NCI-H2081 (cell line): ENCODE measurements at places on chromosomes 3 and 15.
A peak's percentile ranks its signal among the peaks of the same experiment; 100 is the strongest.

- no peak for DNase-seq
These were observed 9.9 kb downstream of the GLYCTK start for GRCh38 chr3:52297242-52298148.

- DNase-seq = no peak
These were observed 10.4 kb upstream of the KLF13 start for GRCh38 chr15:31316135-31316795.

DNA sequence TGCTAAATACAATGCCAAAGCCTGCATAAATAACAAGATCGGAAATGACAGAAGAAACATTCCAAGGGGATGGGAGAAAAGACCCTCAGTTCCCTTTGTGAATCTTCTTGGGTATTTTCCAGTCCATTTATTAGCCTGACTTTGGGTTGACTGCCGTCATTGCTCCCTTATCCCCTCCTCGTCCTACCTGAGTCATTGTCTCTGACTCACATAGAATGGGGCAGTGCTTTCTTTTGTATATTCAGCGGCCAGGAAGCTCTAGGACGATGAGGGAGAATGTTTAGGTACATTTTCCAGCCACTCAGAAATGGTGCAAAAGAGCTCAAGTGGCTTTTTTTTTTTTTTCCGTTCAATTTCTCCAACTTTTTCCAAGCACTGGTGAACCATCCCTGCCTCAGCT lies 71.6 kb downstream of the KAT2B start:
- no peak for DNase-seq

GRCh38 chr3:112744106-112744505 lies 102.6 kb downstream of the CD200R1L start:
- DNase-seq = no peak

- DNase-seq = no peak
These were observed 15.6 kb upstream of the CTXND1 start for GRCh38 chr15:80267658-80268057.

DNA sequence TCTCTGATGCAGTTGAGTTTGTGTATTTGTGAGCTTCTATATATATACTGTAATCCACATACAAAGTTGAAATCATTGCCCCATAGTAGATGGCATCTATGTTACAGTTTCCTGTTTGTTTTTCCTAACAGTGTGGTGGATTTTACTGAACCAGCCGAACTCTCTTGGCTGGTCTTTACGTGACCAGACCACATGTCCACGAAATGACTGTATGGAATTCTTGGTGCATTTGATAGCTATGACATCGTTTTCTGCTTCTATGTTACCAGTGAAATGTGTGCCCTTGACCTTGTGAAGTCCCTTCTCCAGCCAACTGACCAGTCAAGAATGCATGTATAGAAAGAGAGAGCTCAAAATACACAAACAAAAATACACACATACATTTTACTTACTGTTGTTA lies 1.8 kb downstream of the KCNMB2 start:
- DNase-seq = peak; percentile 36

DNA sequence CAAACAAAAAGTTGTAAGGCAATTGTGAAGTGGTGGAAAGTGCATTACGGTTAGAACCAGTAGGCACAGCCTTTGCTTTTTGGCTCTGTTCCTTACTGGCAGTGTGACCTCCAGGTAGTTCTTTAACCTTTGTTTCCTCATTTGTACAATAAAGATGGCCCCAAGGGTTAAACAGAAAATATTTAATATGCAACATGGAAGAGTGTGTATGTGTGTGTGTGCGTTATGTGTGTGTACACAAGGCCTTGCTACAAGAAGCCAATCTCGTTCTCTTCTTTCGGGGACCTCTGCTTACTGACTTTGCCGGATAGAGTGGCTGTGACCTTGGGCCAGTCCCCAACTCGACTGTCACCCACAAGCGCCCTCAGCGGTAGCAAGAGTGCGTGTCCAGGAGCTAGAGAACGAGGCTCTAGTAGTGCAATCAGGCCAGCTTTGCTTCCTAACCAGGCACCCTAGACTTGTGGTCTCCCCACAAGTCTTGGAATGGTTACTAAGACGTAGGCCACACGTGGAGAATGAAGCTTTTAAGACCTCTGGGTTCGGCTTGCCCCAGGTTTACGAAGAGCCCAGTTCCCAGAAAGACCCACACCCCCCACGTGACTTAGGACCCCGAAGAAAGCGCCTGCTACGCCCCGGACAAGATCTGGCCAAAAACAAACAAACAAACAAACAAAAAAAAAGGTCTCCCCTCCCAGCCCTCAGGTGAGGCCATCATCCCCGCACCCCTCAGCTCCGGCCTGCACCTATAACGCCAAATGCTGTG lies 593 bp downstream of the CIAO2A start:
- no peak for DNase-seq

DNA sequence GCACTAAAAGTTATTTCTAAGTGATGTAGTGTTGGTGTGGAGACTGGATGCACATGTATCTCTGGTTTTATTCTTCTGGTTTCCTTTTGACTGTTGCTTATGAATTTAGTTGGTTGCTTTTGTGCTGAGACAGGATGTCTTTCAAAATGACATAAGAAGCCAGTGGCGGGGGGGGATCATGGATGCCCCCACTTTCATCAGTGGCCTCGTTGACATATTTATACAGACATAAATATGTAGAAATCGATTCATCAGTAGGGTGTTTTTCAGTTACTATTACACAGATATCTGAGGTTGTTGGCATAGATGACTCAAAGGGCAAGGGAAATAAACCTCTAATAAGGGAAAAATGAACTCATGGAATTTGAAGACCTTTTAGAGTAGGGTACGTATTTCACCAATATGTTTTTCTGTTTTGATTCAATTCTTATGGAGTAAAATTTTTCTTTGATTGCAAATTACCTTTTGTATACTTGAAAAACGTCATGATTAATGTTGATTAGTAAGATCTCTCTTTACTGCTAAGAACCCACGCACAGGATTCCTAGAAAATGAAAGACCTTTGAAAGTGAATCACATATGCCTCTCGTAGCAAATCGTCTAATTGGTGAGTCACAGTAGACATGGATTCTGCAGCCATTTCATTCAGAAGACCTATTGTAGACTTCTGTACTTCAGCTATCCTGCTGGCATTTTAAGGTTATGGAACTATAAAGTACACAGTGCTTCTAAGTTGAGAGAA lies 97.4 kb upstream of the RBMS3 start:
- no peak for DNase-seq

DNA sequence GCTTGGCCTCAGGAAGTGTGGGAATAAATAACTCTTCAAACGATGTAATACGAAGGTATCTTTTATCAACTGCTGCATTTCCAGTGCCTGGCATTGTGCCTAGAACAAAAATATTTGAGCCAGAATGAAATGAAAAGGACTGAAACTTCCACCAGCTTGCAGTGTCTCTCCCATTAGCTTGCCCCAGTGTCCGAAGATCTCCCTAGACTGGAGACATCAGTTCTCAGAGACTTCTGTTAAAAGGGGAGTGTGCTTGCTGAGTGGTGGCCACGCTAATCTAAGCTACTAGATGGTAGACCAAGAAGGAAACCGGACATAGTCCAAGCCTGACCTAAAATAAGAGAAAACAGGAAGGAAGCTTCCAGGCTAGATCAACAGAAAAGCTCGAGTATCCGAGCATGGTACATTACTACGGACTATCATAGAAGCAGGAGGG lies 28.6 kb downstream of the KCNAB1 start:
- no peak for DNase-seq

DNA sequence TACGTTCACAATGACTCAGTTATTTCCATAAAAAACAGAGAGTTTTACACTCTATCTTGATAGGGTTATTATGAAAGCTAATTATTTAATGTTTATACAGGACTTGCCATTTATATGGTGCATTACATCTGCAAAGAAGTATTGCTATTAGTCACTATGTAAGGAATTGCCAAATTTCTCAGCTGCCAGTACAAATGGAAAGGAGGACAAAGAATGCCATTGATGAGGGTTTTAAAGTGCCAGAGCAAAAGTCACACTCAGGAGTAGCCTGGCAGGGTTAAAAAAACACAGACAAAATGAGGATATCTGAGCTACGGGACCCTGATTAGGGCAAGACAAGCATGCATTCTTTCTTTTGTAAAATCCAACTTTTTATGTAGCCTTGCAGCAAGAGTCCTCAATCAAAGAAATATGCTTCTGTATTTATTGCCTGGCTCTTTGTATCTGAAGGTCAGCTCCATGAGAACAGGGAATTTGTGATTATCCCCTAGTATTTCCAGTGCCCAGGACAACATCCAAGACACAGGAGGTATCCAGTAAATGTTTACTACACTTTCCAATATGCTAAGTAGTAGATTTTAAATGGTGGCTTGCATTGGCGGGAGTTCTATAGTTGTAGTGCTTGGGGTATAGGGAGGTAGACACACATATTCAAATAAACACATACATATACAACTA lies 1013.6 kb downstream of the ROBO1 start:
- DNase-seq = no peak

- no peak for DNase-seq
These were observed 687.4 kb downstream of the EDEM1 start for GRCh38 chr3:5874931-5875341.

DNA sequence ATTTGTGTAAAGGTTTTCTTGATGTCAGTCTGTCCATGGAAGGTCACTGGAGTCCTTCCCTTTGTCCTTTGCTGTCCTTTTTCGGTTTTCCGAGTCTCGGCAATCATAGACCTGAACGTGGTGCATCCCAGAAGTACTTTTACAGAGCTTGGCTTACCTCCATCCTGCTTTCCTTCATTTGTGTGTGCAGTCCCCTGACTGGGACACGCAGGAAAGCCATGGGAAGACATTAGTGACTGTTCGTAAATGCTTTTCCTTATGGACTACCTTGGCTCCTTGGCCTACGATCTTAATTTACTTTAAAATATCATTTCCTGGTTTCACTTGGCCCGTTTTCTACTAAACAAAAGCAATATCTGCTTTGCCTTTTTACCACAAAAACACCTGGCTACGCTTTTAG lies 328.4 kb upstream of the RARB start:
- DNase-seq = no peak

DNA sequence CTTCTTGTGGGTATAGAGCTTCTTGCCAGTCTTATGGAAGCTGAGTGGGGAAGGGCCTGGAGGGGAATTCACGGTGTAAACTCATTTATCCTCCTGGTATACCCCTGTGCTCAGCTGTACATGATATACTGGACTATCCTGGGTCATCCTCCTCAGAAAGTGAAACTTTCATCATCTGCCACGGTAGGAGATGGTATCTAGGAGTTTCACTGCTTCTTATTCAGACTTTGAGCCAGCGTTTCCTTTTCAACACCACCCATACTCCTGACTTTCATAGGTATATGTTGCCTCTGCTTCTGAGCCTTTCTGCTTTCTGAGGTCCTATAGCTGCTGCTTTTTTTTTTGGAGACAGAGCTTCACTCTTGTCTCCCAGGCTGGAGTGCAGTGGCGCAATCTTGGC lies 15.6 kb downstream of the SENP5 start:
- no peak for DNase-seq

- no peak for DNase-seq
These were observed 45.5 kb downstream of the TFG start for GRCh38 chr3:100754563-100755334.

DNA sequence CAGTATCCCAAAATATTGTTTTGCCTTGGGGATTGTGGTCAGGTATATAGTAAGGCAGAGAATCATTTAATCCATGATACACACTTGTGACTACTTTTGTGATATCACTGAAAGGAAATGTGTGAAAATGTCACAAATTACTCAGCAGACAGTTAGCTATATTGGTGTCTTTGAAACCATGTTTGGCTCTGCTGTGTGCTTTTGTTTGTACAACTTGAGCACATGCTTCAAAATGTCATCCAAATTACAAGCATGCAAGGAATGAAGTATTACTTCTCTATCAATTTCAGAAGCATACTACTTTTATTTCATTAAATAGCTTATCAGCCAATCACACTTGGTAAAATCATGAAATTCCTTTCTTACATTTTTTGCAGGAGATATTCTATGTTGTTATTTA lies 619.0 kb upstream of the AGTR1 start:
- DNase-seq = no peak

- no peak for DNase-seq
These were observed 33.9 kb downstream of the DOCK3 start for GRCh38 chr3:50708620-50709019.

DNA sequence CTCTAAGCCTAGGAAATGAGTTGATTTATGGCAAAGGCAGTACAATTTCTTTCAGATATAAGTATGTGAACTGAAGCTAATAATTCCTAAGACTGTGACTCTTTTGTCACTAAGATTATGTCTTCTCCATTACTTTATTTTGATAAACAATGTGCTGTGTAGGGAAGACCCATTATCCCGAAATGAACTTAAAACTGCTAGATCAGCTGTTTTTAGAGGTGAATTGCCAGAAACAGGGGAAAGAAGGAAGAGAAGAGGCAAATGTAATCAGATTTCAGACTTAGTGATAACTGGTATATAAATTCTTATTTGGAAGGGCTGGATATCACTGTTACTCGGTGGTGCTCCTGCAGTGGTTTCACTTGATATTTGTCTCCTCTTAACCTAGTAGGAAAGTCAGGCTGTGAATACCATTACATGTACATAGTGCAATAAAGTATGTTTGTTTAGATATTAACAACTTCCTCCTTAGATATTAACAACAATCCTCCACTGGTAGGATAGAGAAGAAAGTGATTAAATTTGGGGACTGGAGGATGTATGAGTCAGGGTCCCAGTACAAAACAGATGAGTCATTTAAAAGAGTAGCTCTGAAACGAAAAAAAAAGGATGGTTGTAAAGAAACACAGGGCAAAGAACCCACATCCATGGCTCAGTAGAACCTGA lies 338.5 kb upstream of the KCNH8 start:
- DNase-seq = no peak

DNA sequence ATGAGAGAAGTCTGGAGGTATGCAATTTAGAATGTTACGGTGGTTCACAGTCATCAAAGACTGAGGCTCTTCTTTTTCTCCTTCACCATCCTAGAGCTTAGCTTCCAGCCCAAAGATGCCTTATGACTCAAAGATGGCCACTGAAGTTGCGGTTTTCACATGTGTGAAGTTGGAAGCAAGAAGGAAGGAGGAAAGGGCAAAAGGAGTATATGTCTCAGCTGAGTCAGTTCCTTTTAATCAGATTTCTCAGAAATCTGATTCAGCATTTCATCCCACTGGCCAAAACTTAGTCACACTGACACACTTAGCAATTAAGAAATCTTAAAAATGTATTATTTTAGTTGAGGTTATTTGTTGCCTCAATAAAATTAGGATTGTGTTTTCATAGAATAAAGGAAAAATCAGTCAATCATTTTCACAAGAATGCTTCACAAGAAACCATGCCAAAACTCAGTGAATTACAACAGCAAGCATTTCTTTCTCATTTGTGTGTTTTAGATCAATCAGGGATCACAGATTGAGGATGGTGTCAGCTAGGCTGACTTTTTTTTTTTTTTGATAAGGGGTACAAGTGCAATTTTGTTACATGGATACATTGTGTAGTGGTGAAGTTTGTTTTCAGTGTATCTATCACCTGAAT lies 211.1 kb upstream of the GADL1 start:
- DNase-seq = no peak

DNA sequence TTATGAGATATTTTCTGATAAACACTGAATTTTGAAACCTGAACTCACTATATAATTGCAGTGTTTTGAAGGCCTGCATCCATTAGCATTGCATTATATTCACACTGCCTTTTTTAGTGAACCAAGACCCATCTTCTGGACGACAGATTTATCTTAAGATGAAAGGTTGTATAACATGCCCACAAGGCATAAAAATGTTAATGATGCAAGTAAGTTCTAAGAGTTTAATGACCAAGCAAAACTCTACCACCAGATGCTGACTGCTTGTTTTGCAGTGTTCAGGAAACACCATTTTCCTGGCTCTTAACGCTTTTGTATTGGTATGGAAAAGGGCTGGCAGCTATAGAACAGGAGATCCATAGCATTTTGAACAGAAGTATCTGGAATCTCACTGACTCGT lies 46.1 kb downstream of the USP50 start:
- DNase-seq = no peak
